SJCRH30 (cell line): ENCODE measurements at places on chromosomes 13 and 19. TPM values are rescaled to one million over a fixed set of nuclear protein-coding genes. Genes with fewer than 3 reads are reported as not detected.

DNA sequence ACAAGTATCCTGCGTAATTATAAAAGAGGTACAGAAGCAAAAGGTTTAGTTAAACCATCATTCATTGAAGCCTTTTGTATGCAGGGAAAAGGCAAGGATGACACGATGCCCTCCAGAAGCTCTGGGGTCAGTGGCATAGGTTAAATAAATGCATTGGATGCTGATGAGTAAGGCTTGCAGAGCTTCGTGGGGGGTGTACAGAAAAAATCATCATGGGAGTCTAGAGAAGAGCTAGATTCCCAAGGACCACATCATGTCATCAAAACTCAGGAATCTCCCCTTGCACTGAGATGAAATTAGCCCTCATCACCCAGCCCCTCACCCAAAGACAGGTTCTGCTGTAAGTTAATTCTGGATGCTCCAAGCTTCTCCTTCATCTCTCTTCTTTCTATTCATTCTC, 8.3 kb downstream of the FPR1 start:
- no peak overlapping the region for H3K4me3 ChIP-seq
- no peaks in the 10 kb centered on the region for H3K36me3 ChIP-seq
- no peak for DNase-seq
- H3K27ac ChIP-seq: no peak overlapping the region
- no peaks in the 10 kb centered on the region for H3K27me3 ChIP-seq

The CYP2S1 gene
- not detected in 2 replicates for total RNA-seq

- no peaks in the 10 kb centered on the region for H3K36me3 ChIP-seq
These were observed 46.0 kb downstream of the ATP11A start for GRCh38 chr13:112735791-112736190.

The LILRB1 gene
- not detected in 2 replicates for total RNA-seq

DNA sequence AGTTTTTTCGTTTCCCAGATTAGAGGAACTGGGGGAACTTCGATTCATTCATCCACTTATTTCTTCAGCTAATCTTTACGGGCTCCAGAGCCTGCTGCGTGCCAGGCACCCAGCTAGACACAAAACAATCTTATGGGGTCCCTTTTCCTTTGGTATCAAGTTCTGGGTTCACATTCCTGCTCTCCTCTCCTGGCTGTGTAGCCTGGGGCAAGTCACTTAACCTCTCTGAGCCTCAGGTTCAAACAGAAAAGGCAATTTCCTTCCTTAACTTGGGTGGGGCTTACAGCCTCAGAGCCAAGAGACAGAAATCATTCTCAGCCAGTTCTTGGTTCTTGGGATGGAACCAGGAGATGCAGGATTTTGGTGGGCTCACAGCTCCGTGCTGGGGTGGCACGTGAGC, 5.9 kb downstream of the SHD start:
- no peaks in the 10 kb centered on the region for H3K4me1 ChIP-seq
- no peak overlapping the region for H3K4me3 ChIP-seq
- DNase-seq: no peak
- no peak overlapping the region for H3K27ac ChIP-seq
- H3K27me3 ChIP-seq: no peaks in the 10 kb centered on the region
